ENCODE measurements at places on chromosomes 12 and 14.

- DNase-seq = no peak
Measured at GRCh38 chr14:34766606-34767005, 52.2 kb upstream of the CFL2 start.

GRCh38 chr12:128818065-128819022 is 5.4 kb downstream of the SLC15A4 start:
- no peak for DNase-seq

GRCh38 chr12:81252228-81252627 is 174.3 kb downstream of the ACSS3 start:
- DNase-seq = no peak

GRCh38 chr12:71627438-71628002 is 36.1 kb downstream of the ZFC3H1 start:
- DNase-seq = no peak

- no peak for DNase-seq
Measured at GRCh38 chr12:111448846-111449790, 43.4 kb downstream of the SH2B3 start.

- no peak for DNase-seq
Measured at GRCh38 chr14:100834794-100835547, 9.1 kb downstream of the MEG3 start.

GRCh38 chr12:85531341-85531740 is 251.3 kb downstream of the ALX1 start:
- no peak for DNase-seq

GRCh38 chr12:9143929-9144729 is 28.4 kb upstream of the A2M start:
- DNase-seq = no peak

GRCh38 chr12:41269056-41269455 is 80.9 kb downstream of the PDZRN4 start:
- no peak for DNase-seq

DNA sequence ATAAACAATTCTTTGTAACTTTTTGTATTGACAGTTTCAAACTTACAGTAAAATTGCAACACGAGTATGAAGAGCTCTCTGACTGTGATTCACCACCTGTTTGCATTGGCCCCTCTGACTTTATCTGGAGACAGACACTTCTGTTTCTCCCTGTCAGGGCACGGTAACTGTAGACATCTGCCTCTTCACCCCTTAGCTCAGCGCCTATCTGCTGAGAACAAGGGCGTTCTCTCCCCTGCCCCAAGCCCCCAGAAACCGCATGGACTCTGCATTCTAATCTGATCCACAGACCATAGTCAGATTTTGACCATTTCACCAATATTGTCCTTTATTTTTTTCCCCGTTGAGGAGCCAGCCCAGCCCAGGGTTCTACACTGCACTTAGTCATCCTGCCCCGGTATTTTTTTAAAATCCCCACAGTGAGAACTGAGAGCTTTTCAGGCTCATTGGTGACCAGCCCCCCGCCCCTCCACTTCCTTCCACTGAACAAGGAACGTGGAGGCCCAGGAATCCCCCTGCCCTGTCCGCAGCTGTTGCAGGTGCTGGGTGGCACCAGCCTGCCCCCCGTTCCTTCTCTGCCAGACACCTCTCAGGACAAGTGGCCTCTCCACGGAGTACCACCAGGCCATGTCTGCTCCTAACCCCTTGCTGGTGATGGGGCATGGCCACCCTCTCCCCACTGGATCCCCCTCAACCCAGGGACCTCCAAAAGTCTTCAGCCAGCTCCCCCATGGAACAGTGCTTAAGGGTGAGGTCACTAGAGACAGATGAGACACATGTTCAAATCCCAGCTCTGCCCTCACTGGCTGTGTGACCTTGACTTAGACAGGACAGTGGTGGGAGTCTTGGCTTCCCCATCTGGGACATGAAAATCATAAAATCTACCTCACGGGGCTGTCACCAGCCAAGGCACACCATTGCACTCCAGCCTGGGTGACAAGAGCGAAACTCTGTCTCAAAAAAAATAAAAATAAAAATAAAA is 11.2 kb downstream of the RHOF start:
- no peak for DNase-seq

- DNase-seq = no peak
Measured at GRCh38 chr12:46678426-46678825, 147.4 kb downstream of the SLC38A4 start.

DNA sequence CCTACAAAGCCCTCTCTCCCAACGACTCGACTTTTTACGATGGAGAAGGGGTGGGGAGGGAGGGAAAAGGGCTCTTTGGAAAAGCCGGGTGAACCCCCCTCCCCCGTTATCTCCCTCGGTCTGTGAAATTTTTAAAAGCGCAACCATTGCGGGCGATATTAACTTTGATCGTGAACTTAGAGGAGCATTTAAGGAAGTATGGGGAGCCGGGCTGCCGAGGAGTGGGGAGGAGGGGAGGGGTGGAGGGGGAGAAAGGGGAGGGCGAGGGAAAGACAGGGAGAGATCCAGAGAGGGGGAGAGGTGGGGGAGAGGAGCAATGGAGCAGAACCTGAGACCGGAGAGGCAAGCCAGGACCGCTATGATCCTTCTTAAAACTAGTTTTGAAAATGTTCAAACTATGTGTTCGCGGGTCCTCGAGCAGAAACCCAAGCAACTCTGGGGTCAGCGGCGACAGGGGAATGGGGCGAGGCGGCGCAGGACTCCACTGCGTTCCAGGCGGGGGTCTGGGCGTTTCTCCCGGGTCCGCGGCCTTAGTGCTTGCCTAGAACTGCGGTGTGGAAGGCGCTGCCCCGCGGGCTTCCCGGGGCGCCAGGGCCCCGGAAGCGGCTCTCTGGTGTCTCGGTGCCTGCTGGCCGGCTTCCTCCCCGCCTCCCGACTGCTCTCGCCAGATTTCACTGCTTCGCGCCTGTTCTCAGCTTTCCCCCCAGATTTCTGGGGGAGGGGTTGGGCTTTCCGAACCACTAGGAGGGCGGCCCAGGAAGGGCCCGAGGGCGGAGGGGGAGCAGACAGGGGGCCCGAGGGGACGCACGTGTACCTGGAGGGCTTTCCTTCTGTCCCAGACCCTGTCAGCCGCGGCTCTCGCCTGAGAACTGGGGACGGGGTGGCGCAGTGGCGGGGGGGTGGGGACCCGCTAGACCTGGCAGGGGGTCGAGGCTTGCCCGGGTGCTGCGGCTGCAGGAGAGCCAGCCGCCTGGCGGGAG is at the start of gene HOTAIR:
HOTAIR (minus strand) TSS at position 871 of the 980 bp plus-strand sequence.
- DNase-seq = no peak

DNA sequence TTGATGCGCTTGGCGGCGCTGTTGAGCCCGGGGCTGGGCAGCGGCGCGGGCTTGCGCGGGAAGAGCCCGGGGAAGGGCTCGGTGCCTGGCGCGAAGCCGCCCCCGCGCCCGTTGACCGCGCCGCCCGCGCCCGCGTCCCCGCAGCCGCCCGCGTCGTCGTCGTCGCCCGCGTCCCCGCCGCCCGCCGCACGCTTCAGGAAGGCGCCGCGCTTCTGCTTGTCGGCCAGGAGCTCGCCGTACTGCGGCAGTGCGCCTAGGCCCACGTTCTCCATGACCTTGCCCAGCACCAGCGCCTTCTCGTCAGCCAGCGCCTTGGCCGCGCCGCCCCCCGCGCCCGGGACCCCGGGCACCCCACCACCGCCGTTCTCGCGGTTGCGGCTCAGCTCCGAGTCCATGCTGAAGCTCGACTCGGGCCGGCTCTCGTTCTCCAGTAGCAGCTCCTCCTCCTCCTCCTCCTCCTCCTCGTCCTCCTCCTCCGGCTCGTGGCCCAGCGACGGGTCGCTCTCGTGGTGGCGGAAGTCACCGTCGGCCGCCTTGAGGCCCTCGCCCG is 97.2 kb downstream of the BCL11B start:
- DNase-seq = no peak

GRCh38 chr12:63103494-63104131 is 47.4 kb downstream of the AVPR1A start:
- DNase-seq = no peak

GRCh38 chr12:102527171-102527720 is 46.9 kb upstream of the IGF1 start:
- DNase-seq = no peak

- DNase-seq = no peak
Measured at GRCh38 chr14:49427117-49427516, 159.1 kb downstream of the RPS29 start.

DNA sequence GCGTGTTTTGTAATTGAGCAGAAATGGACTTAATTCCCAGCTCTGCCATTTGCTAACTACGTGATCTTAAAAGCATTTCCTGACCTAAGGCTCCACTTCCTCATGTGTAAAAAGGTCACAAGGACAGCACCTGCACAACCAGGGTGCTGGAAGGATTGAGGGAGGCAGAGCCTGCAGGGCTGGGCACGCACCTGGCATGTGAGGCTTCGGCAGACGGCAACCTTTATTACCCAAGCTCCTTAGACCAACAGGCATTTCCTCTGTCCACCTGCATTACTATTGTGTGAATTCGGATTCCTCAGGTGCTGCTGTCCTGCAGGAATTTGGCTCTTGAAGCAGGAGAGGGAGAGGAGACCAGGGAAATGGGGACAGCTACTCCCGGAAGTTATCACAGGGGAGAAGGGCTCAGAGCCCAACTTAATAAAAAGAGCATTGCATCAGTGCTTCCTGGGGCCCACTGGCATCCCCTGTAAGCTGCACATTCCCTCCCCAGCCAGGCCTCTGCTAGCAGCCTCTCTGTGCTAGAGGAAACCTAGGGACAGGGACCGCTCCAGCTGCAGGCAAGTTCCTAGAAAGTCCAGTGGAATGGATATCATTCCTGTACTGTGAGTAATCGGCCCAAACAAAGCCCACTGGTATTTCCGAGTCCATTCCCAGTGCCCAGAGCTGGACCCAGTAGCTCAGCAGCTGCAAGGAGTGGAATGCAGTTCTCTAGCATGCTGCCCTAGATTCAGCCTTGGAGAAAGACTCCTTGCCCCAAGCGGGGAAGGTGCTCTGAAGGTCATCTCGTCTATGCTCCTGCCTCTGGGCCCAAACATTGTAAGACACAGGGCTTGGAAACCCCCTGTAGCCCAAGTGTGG is 157.1 kb upstream of the CCND2 start:
- DNase-seq = no peak

DNA sequence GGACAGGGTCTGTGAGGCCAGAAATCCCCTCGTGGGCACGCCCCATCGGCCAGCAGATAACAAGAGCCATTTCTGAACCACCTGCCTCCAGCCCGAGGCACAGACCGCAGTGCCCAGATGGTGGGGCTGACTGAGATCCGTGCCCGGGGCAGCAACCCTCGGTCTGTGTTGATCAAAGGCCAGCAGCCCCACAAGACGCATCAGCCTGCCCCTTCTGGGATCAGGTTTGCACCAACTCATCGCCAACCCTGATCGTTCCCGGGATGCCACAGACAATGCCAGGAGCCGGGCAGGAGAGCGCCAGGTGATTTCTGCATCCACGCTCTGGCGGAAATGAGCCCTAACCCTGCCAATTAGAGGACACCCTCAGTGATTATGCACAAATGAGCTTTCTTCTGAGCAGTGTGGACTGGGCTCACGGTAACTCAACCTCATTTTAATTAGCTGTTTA is 64.5 kb downstream of the TESC start:
- DNase-seq = no peak

DNA sequence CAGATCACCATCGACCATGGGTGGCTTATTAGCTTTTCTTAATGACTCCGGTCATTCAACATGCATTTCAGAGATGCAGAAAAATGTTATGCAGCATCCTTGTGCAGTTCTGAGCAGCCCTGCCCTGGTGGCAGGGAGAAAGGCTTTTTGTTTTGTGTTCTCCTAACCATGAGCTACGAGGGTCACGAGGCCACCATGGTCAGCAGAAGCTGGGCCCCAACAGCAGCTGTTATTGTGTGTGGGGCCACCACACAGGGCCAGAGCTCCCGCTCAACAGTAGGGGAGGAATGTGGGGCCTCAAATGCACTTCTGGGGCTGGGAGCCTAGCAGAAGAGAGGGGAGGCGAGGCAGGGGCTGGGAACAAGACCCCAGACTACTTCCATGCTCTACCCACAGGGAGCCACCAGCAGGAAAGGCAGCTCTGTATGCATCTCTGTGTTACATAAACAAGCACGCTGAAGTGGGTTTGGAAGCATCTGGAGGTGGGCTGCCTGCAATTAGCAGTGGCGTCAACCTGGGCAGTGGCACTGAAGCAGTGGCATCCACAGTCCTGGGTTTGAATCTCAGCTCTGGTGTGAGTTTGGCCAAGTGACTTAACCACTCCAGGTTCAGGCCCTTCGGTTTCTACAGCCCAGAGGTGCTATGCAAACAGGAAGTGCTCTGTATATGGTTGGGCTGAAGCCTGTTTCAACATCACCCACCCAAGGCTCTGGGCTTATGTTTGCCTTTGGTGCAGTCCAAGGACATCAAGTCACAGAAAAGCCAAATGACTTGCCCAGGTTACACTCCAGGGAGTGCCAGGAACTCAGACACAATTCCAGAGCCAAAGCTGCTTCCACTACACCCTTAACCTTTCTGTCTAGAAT is 16.3 kb downstream of the GLTP start:
- no peak for DNase-seq

DNA sequence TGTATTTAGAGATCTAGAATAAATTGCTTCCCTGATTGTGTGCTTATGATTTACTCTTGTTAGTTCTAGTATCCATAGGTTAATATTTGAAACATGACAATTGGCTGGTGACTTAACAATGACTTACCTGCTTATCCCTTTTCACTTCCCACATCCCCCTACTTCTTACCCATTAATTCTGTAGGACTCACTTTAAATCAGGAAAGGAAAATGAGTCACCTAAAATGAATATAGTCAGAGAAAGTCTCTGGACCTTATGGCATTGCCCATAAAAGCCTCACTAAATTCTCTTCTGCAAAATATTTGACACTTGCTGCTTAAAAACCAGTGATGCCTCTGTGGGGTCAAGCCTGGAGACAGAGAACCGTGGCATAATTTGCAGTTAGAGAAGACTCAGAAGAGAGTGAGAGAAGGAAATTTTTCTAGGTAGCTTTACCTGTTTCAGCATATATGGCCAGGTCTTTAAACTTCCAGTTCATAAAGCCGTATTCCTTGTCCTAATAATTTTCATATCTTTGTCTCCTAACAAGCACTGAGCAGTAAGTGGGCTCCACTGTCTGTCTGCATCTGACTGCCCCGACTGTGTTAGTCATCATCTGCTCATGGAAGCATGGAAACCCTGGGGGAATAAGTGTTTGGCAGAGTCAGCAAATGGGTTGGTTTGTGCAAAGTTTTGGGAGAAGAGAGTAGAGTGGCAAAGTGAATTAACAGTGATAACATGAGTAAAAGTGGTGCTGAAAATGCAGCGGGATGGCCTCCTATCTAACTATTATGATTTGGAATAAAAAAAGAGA is 294.4 kb downstream of the AKAP6 start:
- DNase-seq = no peak

- DNase-seq = no peak
Measured at GRCh38 chr12:50517421-50518048, 12.8 kb downstream of the DIP2B start.

DNA sequence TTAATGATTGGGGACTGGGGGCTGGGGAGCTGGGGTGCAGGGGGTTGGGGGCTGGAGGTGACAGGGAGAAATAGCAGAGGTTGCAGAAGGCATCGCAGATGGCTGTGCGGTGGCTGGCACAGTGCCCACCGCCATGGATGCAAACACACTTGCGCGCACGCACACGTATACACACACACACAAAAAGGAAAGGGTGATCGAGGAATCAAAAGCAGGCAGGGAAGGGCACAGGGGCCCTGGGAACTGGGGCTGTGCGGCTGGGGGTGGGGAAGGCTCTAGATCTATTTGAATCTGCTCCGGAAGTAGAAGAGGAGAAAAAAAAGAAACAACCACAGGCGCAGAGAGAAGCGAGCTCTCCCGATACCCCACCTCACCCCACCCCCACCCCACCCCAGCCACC is 39.4 kb downstream of the ZFHX2 start:
- no peak for DNase-seq

- DNase-seq = no peak
Measured at GRCh38 chr14:36672095-36672494, 10.4 kb downstream of the PAX9 start.

All from activated CD8-positive, alpha-beta memory T cell treated with anti-CD3 and anti-CD28 coated beads for 48 hours (primary cell).